ENCODE measurements at places on chromosomes 16 and 17.

- no peaks in the 10 kb centered on the region for H3K36me3 ChIP-seq
- DNase-seq = no peak
- H3K27me3 ChIP-seq = no peaks in the 10 kb centered on the region
- peaks cover 15% of the 10 kb centered on the region for H3K4me1 ChIP-seq
These were observed 26.8 kb downstream of the METTL16 start for GRCh38 chr17:2484876-2485275.

DNA sequence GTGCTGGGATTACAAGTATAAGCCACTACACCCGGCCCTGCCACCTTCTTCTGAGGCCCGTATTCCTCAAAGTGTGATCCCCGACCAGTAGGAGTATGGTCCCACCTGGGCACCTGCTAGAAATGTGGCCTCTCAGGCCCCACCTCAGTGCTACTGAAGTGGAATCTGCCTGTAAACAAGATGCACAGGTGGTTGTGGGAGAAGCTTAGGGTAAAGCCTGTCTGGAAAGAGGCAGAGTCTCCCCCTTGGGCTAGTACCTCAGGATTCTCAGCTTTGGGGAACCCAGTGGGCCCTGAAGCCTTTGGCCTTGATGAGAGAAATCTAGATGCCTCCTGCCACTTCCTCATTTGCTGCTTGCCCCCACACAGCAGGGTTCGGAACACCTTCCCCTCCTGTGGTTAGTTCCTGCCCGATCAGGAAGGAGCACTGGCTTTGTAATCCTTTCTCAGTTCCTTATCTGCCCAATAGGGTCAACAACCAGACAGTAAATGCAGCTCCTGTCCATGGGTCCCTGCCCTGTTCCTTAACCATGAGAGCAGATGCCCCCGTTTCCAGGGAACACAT, 25.2 kb downstream of the TK2 start:
- peak overlapping the region; percentile 87 for H3K27ac ChIP-seq
- H3K27me3 ChIP-seq = no peaks in the 10 kb centered on the region
- DNase-seq = peak; percentile 35
- H3K36me3 ChIP-seq = peaks cover 2% of the 10 kb centered on the region
- H3K4me3 ChIP-seq = peak overlapping the region; percentile 52

DNA sequence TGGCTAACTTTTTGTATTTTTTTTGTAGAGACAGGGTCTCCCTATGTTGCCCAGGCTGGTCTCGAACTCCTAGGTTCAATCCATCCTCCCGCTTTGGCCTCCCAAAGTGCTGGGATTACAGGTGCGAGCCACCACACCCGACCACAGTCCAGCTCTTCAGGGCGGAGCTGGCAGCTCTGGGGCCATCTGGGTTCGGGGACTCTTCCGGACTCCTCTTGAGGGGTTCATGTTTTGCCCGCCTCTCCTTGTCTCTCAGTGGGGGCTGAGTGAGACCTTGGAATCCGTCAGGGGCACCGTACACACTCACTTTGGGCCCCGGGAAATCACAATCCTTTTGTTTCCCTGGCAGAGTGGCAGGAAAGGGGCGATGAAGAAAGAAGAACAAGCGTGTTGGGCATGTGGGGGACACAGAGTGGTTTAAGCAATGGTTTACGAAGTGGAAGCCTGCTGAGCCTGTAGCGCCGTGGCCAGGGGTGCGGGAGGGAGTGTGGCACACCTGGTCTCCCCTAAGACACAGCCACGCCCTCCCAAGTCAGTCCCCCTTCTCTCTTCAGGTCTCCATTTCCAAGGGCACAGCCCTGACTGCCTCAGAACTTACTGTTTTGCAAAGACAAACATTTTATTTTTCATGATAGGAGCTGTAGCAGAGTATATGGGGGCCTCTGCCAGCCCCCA, 26.1 kb downstream of the TNS4 start:
- H3K4me3 ChIP-seq = no peak overlapping the region
- no peaks in the 10 kb centered on the region for H3K27me3 ChIP-seq
- DNase-seq = no peak
- H3K4me1 ChIP-seq = peaks cover 29% of the 10 kb centered on the region
- H3K36me3 ChIP-seq = peaks cover 5% of the 10 kb centered on the region

DNA sequence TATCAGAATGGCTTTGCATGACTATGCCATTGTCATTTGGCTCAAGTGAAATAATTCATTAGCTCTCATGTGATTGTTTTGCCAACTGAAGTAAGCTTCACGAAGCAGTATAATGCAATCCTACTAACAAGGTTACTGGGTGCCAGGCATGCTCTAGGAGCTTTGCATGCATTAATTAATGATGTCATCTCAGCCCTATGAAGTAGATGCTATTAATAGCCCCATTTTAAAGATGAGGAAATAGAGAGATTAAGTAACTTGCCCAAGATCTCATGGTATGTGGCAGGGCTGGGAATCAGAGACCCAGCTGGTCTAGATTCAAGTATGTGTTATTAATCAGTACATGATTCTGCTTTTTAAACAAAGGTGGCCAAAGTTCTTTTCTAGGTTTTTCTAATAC, 14.1 kb downstream of the KRT39 start:
- no peaks in the 10 kb centered on the region for H3K36me3 ChIP-seq
- no peak for DNase-seq
- H3K4me3 ChIP-seq = no peak overlapping the region
- H3K4me1 ChIP-seq = peaks cover 4% of the 10 kb centered on the region
- H3K27ac ChIP-seq = no peak overlapping the region
- peaks cover 54% of the 10 kb centered on the region for H3K27me3 ChIP-seq

- no peaks in the 10 kb centered on the region for H3K27me3 ChIP-seq
- peaks cover 3% of the 10 kb centered on the region for H3K36me3 ChIP-seq
- H3K4me3 ChIP-seq = peak overlapping the region; percentile 64
- peaks cover 8% of the 10 kb centered on the region for H3K4me1 ChIP-seq
- no peak for DNase-seq
These were observed 7.1 kb downstream of the GRN start for GRCh38 chr17:44351961-44352827.

DNA sequence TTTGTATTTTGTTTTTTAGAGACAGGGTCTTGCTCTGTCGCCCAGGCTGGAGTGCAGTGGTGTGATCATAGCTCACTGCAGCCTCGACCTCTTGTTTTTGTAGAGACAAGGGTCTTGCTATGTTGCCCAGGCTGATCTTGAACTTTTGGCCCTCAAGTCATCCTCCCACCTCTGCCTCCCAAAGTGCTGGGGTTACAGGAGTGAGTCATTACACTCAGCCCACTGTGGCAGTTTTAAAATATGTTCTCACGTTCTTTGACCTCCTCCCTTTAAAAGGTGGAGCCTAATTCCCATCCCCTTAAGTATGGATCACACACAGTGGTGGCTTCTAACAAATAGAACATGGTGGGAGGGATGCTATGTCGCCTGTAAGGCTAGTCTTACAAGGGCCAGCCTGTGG, 67.7 kb downstream of the ZDHHC7 start:
- no peak overlapping the region for H3K4me3 ChIP-seq
- H3K36me3 ChIP-seq = no peaks in the 10 kb centered on the region
- H3K4me1 ChIP-seq = no peaks in the 10 kb centered on the region
- no peaks in the 10 kb centered on the region for H3K27me3 ChIP-seq
- DNase-seq = no peak

DNA sequence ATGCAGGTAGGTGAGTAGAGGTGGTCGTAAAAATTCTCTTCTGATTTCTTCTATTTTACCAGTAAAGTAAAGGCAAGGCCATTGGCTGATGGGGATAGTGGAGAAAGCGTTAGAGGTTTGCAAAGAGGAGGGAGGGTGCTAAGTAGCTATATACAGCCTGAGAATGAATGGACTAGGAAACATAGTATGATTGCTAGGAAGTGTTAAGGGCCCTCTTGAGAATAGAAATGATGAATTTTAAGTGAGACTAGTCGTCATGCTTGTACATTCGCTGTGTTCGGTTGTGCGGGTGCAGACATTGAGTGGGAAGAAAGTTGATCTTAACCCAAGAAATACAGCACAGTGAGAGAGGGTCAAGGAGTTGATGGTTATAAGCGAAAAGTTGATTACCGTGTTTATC, 7.2 kb upstream of the HS3ST2 start:
- no peak overlapping the region for H3K4me3 ChIP-seq
- H3K4me1 ChIP-seq = no peaks in the 10 kb centered on the region
- peaks cover 19% of the 10 kb centered on the region for H3K27me3 ChIP-seq
- no peak for DNase-seq

DNA sequence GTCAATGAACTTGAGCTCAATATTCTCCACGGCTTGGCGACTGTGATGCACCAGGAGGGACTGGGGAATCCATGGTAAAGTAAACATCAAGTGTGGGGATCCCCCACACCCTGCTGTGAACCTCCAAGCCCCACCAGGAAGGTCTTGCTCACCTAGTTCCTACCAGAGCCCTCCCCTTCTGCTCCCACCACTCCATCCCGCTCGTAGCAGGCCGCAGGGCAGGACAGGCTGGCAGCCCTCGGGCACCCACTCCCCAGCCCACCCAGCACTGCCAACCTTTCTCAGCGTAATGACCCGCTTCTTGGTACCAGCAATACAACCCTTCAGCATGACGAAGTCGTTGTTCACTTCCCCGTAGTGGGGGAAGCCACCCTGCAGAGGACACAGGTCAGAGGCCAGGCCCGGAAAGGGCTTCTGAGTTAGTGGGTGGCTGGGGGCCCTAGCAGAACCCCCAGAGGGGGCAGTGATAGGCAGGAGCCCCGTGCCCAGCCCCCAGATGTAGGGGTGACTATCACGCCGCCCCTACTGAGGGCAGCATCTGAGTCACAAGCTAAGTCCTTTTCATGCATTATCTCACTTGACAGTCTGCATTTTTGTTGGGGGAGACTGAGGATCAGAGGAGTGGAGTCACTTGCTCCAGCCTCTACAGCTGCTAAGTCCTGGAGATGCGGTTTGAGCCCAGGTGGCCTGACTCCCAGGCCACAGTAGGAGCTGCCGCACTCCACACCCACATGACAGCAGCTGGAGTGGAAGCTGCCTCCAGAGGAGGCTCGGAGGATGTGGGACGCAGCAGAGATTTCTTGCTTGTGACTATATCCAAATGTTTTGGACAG, 2.8 kb upstream of the MSRB1 start:
- peaks cover 2% of the 10 kb centered on the region for H3K36me3 ChIP-seq
- no peak overlapping the region for H3K4me3 ChIP-seq
- no peaks in the 10 kb centered on the region for H3K27me3 ChIP-seq
- no peak overlapping the region for H3K27ac ChIP-seq

GRCh38 chr16:57471209-57471608, 8.7 kb downstream of the POLR2C start:
- DNase-seq = no peak
- H3K4me1 ChIP-seq = peaks cover 16% of the 10 kb centered on the region
- H3K27ac ChIP-seq = no peak overlapping the region

DNA sequence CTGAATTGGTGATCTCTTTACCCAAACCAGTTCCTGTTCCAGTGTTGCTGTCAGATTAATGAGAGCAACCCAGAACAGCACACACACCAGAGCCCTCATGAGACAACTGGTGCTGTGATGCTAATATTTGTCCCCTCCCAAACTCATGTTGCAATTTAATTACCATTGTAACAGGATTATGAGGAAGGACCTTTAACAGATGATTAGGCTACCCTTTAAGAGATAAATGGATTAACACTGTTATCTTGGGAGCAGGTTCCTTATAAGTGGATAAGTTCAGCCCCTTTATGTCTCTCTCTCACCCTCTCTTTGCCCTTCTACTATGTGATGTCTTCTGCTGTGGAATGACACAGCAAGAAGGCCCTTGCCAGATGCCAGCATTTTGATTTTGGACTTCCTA, 1.1 kb upstream of the CCDC182 start:
- H3K27me3 ChIP-seq = peaks cover 5% of the 10 kb centered on the region
- no peak for DNase-seq
- H3K36me3 ChIP-seq = no peaks in the 10 kb centered on the region
- no peak overlapping the region for H3K27ac ChIP-seq
- no peaks in the 10 kb centered on the region for H3K4me1 ChIP-seq
- H3K4me3 ChIP-seq = no peak overlapping the region

- H3K27me3 ChIP-seq = no peaks in the 10 kb centered on the region
- no peaks in the 10 kb centered on the region for H3K36me3 ChIP-seq
- no peak overlapping the region for H3K4me3 ChIP-seq
- H3K4me1 ChIP-seq = no peaks in the 10 kb centered on the region
- H3K27ac ChIP-seq = no peak overlapping the region
- DNase-seq = no peak
These were observed 23.6 kb downstream of the ABCA6 start for GRCh38 chr17:69117855-69118784.

GRCh38 chr17:68125111-68125870, 89.8 kb downstream of the KPNA2 start:
- H3K4me1 ChIP-seq = peaks cover 10% of the 10 kb centered on the region
- no peak overlapping the region for H3K27ac ChIP-seq

DNA sequence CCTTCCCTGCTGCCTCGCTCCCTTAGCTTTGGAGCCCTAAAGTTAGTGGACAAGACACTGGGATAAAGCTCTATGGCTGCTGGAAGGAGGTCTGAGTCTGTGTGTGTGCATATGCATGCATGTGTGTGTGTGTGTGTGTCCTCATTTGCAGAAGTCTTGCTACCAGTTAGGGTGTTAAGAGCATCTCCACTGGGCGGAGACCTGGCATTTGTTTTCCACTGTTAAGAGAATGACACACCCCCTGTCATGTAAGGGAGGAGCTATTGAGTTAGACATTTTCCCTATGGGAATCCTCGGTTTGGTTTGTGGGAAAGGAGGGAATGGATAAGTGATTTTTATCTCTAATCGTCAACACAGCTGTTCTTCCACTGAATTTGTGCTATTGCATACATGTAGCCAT, 24.8 kb upstream of the ARHGAP23 start:
- H3K4me3 ChIP-seq = no peak overlapping the region
- no peaks in the 10 kb centered on the region for H3K36me3 ChIP-seq
- no peak overlapping the region for H3K27ac ChIP-seq
- no peaks in the 10 kb centered on the region for H3K4me1 ChIP-seq
- DNase-seq = no peak

- no peak overlapping the region for H3K4me3 ChIP-seq
- no peaks in the 10 kb centered on the region for H3K36me3 ChIP-seq
- peak; percentile 10 for DNase-seq
- H3K4me1 ChIP-seq = no peaks in the 10 kb centered on the region
- H3K27me3 ChIP-seq = no peaks in the 10 kb centered on the region
- H3K27ac ChIP-seq = no peak overlapping the region
These were observed 7.7 kb upstream of the NPIPB2 start for GRCh38 chr16:11949527-11949926.

DNA sequence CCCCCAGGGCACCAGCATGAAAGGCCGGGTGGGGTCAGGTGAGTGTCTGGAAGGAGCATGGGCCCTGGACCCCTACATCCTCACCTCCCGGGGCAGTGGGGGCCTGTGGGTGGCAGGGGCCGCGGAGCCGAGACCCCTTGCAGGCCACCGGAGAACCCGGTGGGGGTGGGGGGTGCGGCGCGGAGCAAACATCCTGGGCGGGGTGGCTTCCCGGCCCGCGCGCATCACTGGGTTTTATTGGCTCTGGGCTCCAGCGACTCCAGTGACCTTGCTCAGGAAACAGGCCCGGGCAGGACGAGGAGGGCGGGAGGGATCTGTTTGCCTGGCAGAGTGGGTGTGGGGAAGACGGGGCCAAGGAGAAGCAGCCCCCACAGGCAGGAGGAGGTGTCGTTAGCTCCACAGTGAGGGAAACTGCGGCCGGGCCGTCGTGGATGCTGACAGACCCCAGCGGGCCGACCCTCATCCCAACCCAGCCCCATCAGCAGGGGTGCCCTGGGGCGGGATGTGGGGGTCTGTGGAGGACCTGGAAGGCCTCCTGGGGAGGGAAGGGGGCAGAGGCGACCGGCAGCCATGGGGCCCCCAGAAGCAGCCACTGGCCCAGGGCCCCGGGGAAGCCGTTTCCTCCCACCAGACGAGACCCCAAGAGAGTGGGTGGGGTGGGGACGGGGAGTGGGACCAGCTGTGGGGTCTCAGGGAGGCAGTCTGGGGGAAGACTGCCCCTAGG, 10.6 kb downstream of the SSTR5 start:
- H3K27me3 ChIP-seq = peaks cover 6% of the 10 kb centered on the region
- no peak overlapping the region for H3K4me3 ChIP-seq
- H3K27ac ChIP-seq = no peak overlapping the region
